ENCODE measurements at places on chromosomes 6 and 20.

- no peak for DNase-seq
Observed at GRCh38 chr6:68473433-68474210, 161.5 kb upstream of the ADGRB3 start.

- DNase-seq = no peak
Observed at GRCh38 chr6:110664933-110665332, 150.3 kb downstream of the CDK19 start.

DNA sequence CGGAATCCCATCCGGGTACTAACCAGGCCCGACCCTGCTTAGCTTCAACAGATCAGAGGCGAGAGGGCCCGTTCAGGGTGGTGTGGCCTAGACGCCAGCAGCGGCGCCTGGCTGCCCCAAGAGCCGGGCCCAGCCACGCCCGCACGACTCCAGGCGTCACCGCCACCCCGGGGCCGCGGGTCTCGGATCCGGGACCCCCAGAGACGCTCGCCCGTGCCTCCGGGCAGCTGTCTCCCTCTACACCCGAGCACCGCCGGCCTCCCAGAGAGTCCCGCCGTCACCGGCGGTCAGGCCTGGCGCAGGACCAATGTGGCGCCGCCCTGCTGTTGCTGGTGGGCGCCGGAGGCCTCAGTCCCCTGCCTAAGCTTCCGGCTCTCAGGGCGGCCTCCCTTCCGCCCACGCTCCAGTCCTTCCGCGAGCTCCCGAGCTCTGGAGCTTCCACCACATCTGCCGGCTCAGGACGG lies 441.2 kb upstream of the DEFB115 start:
- no peak for DNase-seq

DNA sequence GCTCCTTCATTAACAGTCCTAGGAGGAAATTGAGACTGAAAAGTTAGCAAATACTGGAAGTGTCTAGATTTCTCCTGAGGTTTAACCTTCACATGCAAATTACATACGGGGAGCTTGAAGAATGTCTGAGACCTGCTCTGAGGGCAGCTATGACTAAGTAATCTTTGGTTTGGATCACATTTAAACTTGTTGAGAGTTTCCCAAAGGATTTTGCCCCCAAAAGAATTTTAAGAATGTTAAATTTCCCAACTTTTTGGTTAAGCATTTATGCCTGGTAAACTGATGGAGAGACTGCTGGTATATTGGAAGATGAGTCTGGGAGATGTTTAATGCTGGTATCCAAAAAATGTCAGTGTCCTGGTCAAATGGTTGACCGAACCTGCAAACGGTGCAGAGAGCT lies 97.0 kb downstream of the RREB1 start:
- DNase-seq = no peak

- no peak for DNase-seq
Observed at GRCh38 chr6:27176523-27177484, 70.7 kb upstream of the PRSS16 start.

GRCh38 chr6:44127186-44128019 lies at the start of the genes MRPL14 and TMEM63B:
Gene MRPL14, minus strand, starts transcription at chr6:44127452. Its CDS starts 10,841 bp downstream, at chr6:44116611.
Gene TMEM63B, plus strand, starts transcription at chr6:44127554. Its CDS starts 7,031 bp downstream, at chr6:44134585.
- peak; percentile 69 for DNase-seq

- DNase-seq = no peak
Observed at GRCh38 chr20:40582531-40582930, 106.5 kb downstream of the MAFB start.

DNA sequence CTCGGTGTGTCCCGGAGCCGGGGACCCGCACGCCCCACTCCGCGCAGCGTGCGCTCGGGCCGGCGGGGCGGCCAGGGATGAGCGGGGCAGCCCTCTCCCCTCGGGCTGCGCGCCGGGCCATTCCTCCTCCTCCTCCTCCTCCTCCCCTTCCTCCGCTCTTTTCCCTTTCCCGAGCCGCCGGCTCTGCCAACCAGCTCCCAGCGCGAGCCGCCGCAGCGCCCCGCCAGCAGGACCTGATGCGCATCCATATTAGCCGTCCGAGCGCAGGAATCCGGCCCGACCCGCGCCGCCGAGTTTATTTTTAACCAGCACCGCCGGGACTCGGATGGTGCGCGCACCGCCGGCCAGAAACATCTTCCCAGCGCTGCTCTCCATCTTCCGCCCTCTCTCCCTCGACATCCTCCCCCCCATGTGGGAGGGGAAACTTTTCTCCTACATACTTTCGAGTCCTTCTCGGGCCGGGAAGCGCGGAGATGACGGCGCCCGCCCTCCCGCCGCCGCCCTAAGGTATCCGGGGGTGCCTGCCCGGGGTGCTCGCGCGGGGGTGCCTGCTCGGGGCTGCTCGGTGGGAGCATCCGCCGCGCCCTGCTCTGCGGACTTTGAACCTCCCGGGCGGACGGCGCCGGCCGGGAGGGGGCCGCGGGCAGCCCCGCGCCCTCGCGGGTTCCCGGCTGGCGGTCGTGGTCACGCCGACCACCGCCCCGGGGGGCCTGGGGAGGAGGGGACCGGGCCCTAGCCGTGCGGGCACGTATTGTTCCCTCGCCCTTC lies 619 bp downstream of the RREB1 start:
- DNase-seq = no peak

DNA sequence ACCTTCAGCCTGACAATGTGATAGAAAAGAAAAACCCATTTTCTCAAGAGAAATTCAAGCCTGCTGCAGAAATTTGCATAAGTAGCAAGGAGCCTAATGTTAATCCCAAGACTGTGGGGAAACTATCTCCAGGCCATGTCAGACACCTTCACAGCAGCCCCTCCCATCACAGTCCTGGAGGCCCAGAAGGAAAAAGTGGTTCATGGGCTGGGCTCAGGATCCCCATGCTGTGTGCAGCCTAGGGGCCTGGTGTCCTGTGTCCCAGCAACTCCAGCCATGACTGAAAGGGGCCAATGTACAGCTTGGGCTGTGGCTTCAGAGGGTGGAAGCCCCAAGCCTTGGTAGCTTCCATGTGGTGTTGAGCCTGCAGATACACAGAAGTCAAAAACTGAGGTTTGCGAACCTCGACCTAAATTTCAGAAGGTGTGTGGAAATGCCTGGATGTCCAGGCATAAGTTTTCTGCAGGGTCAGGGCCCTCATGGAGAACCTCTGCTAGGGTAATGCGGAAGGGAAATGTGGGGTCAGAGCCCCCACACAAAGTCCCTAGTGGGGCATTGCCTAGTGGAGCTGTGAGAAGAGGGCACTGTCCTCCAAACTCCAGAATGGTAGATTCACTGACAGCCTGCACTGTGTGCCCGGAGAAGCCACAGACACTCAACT lies 11.8 kb downstream of the ZBTB9 start:
- DNase-seq = no peak

- DNase-seq = peak; percentile 13
Observed at GRCh38 chr6:44630125-44631028, 242.9 kb downstream of the CDC5L start.
